Stimulated activated naive CD8-positive, alpha-beta T cell treated with anti-CD3 and anti-CD28 coated beads, Interleukin-15, amount 100 ng/mL, for 72 hours (primary cell): ENCODE measurements at places on chromosomes 4 and X.

GRCh38 chr4:124199185-124199584 lies 513.3 kb downstream of the ANKRD50 start:
- DNase-seq: no peak

DNA sequence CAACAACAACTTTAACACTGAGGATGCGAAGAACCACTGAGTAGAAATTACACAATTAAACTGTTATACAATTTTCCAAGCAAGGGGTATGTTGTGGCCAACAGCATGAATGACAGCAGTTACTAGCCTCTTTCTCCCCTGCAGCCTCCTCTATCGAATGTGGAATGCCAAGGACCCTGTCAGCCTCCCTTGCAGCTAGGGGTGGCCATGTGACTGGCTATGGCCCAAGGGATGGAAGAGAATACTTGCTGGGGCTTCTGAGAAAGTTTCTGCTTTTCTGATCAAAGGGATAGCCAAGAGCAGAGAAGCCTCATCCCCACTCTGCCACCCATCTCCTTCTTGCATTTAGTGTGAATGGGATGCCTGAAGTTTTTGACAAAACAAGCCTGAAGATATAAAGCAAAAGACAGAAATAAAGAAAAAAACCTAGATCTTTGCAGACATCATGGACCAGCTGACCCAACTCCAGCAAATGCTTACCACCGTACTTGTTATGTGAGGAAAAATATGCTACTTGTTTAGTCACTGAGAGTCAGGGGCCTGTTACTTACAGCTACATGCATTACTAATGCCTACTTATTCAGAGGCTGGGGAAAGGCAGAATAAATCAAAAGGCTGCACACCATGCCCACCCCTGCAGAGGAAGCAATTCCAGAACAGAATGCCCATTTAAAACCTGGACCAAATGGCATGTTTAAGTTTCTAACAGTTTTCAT lies 32.0 kb downstream of the DCTD start:
- DNase-seq: no peak

DNA sequence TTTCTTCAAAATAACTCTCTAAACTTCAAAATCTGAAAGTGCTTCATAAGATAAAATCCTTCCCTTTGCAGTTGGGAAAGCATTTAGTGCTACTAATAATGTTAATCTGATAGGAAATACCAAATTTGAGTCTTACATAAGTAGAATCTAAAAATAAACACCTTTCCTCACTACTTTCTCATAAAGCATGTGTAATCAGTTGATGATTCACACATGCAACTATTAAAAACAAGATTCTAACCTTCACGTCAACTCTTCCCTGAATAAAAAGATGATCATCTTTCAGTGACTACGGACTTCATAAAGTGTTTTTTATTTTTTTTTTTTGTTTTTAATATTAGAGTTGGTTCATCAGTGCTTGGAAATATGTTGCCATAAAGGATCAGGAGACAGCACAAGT lies 172.6 kb downstream of the ACTRT1 start:
- no peak for DNase-seq

GRCh38 chr4:165325732-165326512 lies 1.5 kb upstream of the MSMO1 start:
- DNase-seq: no peak

GRCh38 chrX:15906041-15906943 lies 51.7 kb upstream of the AP1S2 start:
- DNase-seq: no peak

DNA sequence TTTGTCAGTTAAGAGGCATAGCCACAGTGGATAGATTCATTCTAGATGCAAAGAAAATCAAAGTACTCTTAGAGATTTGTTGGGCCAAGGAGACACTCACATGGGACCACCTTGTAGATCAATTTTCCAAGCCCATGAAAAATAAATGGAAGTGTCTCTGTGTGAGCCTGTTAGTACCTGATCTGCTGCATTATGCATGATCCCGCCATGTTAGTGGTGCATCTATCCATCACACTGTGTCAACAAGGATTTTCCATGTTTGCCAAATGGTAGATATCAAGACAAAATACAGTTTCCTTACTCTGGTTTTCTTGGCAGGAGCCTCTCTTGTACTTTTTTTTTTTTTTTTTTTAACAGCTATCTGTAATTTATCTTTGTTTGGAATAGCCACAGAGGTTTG lies 112.4 kb downstream of the EGF start:
- DNase-seq: no peak

GRCh38 chr4:99624141-99624719 lies 33.4 kb downstream of the C4orf54 start:
- DNase-seq: no peak

- no peak for DNase-seq
Observed at GRCh38 chrX:129983575-129984110, 1.2 kb downstream of the BCORL1 start.

- no peak for DNase-seq
Observed at GRCh38 chr4:48275247-48275646, 5.6 kb upstream of the TEC start.

DNA sequence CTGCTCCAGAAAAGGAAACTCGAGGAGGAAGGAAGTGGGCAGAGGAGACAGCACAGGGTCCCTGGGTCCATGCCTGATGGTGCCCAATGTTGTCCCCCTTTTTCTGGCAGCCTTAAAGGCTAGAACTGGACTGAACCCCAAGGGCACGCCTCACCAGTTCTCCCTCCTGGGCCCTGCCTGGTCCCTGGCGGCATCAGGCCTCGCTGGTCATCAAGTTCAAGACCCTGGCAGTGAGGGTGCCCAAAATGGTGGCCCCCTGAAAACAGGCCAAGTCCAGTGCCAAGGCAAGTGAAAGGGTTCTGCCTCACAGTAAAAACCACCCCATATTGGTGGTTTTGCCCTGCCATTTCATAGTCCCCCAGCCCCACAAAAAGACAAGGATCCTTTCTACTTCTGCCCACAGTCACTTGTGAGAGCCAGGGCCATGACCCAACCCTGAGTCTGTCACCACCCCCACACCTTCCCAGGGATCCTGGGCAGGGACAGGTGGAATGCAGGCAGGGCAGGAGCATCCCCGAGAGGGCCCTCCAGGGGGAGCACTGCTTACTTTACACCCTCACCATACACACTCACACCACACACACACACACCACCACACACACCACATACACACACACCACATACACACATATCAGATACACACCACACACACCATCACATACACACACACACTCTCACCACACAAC lies 107.6 kb downstream of the DCTD start:
- DNase-seq: no peak

DNA sequence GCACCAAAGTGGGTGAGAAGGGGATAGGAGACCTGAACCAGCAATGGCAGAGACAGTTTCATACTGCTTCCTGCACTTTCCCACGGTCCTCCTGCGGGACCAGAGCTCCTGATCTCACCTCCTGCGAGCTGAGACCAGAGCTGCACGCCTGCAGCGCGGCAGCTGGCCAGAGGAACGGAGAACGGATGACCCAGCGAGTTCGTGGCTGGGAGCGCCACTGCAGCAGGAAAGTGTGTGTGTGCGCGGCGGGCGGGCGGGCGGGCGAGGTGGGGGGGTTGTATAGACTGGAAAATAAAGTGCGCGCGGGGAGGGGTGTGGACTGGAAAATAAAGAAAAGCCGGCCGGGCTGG lies 16.5 kb downstream of the MCF2 start:
- no peak for DNase-seq

GRCh38 chrX:39756086-39756883 lies 341.5 kb downstream of the BCOR start:
- DNase-seq: no peak

DNA sequence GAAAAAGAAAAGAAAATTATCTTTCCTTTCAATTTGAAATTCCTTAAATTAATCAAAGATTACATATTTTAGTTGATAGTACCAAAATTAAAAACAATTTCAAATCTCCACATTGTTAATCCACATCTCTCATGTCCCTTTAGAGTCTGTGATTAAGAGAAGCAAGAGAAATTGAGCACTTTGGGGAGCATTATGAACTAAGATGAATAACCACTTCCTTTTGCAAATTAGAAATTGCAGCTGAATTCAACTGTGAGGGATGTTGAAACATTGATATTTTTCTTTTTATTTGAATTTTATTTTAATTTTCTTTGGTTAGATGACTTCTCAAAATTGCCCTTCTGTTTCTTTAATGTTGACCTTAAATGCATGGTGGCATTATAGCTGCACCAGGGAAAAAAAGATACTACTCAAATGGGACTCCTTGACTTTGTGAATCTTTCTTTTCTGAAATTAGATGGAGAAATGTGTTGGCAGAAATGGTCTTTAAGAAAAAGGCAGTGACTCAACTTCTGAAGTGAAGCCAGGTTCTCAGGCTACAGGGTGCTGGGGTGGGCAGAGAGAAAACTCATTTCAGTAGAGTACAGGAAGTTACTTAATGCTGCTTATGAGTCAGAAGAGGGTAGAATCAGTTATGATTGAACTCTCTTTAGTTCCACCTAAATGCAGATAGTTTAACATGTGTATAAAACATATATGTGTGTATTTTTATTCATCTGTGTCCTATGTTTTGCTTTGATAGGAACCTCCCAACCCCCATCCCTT lies 92.0 kb upstream of the TNIP3 start:
- DNase-seq: peak; percentile 61

DNA sequence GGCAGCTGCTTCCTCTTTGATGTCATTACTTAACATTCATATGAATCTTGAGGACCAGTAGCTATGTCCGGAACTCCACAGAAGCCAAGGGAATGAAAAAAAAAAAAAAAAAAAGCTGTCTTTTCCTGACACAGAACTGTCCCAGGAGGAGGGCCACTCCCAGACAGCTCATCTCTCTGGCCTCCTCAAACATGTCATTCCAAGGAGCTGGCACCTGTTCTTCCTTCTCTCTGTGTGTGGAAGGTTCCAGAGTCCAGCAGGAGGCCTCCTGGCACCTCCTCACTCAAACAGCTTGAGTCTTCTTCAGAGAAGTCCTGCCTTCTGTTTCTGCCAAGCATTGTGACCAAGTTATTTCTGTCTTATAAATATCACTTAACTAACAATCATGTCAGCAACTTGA lies 458.5 kb downstream of the AFF2 start:
- no peak for DNase-seq

DNA sequence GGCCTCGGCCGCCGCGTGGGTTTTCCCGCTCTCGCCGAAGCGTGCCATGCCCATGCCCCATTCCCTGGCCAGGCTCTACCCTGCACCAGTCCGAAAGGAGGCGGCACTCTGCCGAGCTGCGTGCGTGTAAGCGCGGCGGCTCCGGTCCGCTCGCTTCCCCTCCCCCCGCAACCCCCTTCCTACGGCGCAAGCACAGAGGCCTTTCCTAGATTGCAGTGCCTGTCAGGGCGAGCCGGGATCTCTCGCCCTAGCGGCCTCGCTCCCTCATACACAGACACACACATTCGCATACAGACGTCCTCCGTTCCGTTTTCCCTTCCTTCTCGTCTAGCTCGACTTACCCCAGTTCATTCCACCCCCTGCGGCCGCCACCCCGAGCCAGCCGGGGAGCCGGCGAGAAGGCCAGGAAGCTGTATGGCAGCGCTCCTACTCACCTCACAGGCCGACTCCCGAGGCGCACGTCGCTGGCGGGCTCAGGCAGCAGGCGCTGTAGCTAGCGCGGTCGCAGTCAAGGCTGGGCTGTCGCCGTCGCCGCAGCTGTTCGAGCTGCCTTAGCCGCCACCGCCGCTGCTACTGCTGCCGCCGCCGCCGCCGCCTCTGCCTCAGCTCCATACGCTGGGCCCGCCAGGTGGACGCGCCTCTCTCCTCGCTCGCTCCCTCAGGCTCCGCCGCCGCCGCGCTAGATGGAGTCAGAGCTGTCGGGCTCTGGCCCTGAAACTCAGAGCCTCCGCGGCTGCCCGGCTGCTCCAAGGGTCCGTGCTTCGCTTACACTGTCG lies 615 bp downstream of the NEXMIF start:
- DNase-seq: peak; percentile 51

DNA sequence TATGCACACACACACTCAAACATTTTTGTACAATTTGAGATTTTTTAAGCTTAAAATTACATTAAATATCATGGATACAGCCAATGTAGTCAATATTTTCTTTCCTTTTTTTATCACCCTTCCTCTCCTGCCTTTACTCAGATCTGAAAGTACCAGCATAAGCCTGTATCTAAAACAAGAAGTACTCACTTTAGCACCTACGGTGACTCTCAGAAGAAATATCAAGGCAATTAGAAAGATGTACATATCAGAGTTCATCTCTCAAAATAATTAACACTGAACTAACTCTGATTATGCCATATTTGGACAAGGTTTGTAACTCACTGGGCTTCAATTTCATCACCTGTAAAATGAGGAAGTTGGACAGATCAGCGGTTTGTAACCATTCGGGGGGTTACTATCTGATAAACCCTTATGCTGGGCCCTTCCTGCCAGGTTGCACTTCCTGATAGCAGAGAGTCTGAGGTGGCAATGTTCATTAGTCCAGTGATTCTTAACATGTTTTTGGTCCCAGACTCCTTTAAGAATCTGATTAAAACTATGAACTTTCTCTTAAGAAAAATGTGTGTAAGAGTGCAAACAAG lies 5.7 kb upstream of the GPR174 start:
- DNase-seq: no peak

- DNase-seq: no peak
Observed at GRCh38 chr4:186749611-186750281, 26.1 kb upstream of the FAT1 start.

GRCh38 chr4:125688841-125689240 lies 374.1 kb downstream of the FAT4 start:
- DNase-seq: no peak

DNA sequence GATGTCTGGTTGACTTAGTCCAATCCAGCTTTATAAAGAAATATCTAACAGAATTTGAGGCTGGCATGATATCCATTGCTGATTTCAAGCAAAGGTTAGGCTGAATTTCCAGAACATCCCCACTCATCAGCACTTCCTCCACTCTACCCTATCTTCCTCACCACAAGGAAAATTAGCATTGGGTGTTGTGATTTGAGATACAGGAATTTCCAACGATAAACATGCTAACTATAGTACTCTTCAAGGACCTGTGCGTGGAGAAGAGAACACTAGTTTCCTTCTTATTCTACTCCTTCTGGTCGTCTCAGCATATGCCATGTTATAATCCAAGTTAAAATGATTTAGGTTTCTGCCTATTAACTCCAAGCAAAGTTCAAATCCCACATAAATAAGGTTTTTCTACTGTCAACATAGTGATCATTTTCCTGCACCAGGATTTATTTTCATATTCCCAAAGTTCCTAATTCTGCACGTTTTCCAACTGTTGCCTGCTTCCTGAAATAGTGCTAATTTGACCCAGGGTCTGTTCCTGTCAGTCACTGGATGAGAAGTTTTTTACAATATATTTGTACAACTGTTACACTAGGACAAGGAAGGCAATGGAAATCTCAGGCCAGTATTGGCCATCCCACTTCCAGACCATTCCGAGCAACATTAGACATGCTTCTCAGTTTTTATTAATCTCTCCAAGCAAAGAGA lies 177.6 kb upstream of the EDNRA start:
- DNase-seq: no peak
